ENCODE measurements at places on chromosomes 5 and 9. TPM values are rescaled to one million over a fixed set of nuclear protein-coding genes. Genes with fewer than 3 reads are reported as not detected.

The NKD2 gene
- polyA plus RNA-seq, result not detected

The REEP2 gene
- 3.8 TPM for polyA plus RNA-seq

The COL15A1 gene
- polyA plus RNA-seq, result 0.01 TPM

The PLPP7 gene
- not detected for polyA plus RNA-seq

The TMEM215 gene
- not detected for polyA plus RNA-seq

The PHYHD1 gene
- 11.6 TPM for polyA plus RNA-seq

The KIF24 gene
- polyA plus RNA-seq, result 1.7 TPM

The PCDHGC3 gene
- polyA plus RNA-seq, result 22.7 TPM

The RABEPK gene
- 33.5 TPM for polyA plus RNA-seq

The CNTLN gene
- polyA plus RNA-seq, result 2.2 TPM

The LCN15 gene
- not detected for polyA plus RNA-seq

The CDH9 gene
- not detected for polyA plus RNA-seq

The ELAVL2 gene
- 2.5 TPM for polyA plus RNA-seq

The NMUR2 gene
- polyA plus RNA-seq, result not detected

The FASTKD3 gene
- 9.0 TPM for polyA plus RNA-seq

The LSM11 gene
- 1.3 TPM for polyA plus RNA-seq

The NTMT1 gene
- 132 TPM for polyA plus RNA-seq

The C9orf78 gene
- polyA plus RNA-seq, result 52.7 TPM

The TMEM232 gene
- polyA plus RNA-seq, result 0.16 TPM

The OR1N2 gene
- polyA plus RNA-seq, result not detected

The ACOT12 gene
- not detected for polyA plus RNA-seq

The GMCL2 gene
- polyA plus RNA-seq, result not detected

The ORM2 gene
- polyA plus RNA-seq, result not detected

The DIRAS2 gene
- polyA plus RNA-seq, result not detected

The SPINK13 gene
- polyA plus RNA-seq, result not detected

The QRFP gene
- not detected for polyA plus RNA-seq

The WDR38 gene
- not detected for polyA plus RNA-seq

The PDLIM4 gene
- polyA plus RNA-seq, result 190 TPM

The PTPN3 gene
- polyA plus RNA-seq, result 7.5 TPM

The HACD4 gene
- 3.6 TPM for polyA plus RNA-seq

The ZBTB34 gene
- 1.2 TPM for polyA plus RNA-seq

The CARD9 gene
- 0.17 TPM for polyA plus RNA-seq

The SLC1A1 gene
- 0.02 TPM for polyA plus RNA-seq

The PTGDS gene
- not detected for polyA plus RNA-seq

The MSANTD3 gene
- polyA plus RNA-seq, result 78.4 TPM

The MSX2 gene
- polyA plus RNA-seq, result 3.8 TPM

The GHR gene
- 0.60 TPM for polyA plus RNA-seq

The PCDHA8 gene
- polyA plus RNA-seq, result not detected

The OBP2B gene
- polyA plus RNA-seq, result not detected

The PCA3 gene
- polyA plus RNA-seq, result not detected

The EIF4E1B gene
- not detected for polyA plus RNA-seq

The IL3 gene
- polyA plus RNA-seq, result not detected

The LOX gene
- polyA plus RNA-seq, result 0.29 TPM

The TAF11L5 gene
- polyA plus RNA-seq, result not detected

The TMC1 gene
- polyA plus RNA-seq, result not detected

The CCDC192 gene
- polyA plus RNA-seq, result not detected

The SHROOM1 gene
- 3.4 TPM for polyA plus RNA-seq

The CCDC107 gene
- polyA plus RNA-seq, result 27.2 TPM

The OLFML2A gene
- polyA plus RNA-seq, result 1.5 TPM

The AK6 gene
- polyA plus RNA-seq, result 47.8 TPM

The CNTFR gene
- polyA plus RNA-seq, result not detected

The PTBP3 gene
- 14.7 TPM for polyA plus RNA-seq

The C9orf72 gene
- polyA plus RNA-seq, result 1.8 TPM

All from foreskin keratinocyte (primary cell).